ENCODE measurements at places on chromosomes 4 and X. TPM values are rescaled to one million over a fixed set of nuclear protein-coding genes. Genes with fewer than 3 reads are reported as not detected.

UGT2B17 gene
- not detected for total RNA-seq

AMBN gene
- not detected for total RNA-seq

HTN3 gene
- not detected for total RNA-seq

SMIM31 gene
- not detected for total RNA-seq

IGSF1 gene
- total RNA-seq = not detected

KDR gene
- 321 TPM for total RNA-seq

MEPE gene
- total RNA-seq = not detected

WNK3 gene
- total RNA-seq = 0.60 TPM

MAGEA9B gene
- total RNA-seq = not detected

RWDD4 gene
- 20.2 TPM for total RNA-seq

UGT2B7 gene
- 0.09 TPM for total RNA-seq

IL21 gene
- total RNA-seq = not detected

NPY2R gene
- total RNA-seq = not detected

GAGE13 gene
- total RNA-seq = not detected

RTL3 gene
- total RNA-seq = not detected

KIF4A gene
- total RNA-seq = 29.6 TPM

CLDN2 gene
- total RNA-seq = 0.17 TPM

SNX25 gene
- 61.8 TPM for total RNA-seq

FGG gene
- total RNA-seq = 0.19 TPM

ADH1C gene
- not detected for total RNA-seq

SPANXB1 gene
- total RNA-seq = not detected

PLXNA3 gene
- total RNA-seq = 9.0 TPM

AFM gene
- total RNA-seq = not detected

DACH2 gene
- total RNA-seq = not detected

VCX3B gene
- total RNA-seq = not detected

ASB12 gene
- not detected for total RNA-seq

MAGEE2 gene
- not detected for total RNA-seq

EOLA2 gene
- total RNA-seq = 21.3 TPM

CLGN gene
- total RNA-seq = 0.51 TPM

IL3RA gene
- total RNA-seq = 64.7 TPM

FRAS1 gene
- total RNA-seq = 1.7 TPM

SSX2B gene
- not detected for total RNA-seq

EDA gene
- 3.1 TPM for total RNA-seq

ANOS1 gene
- total RNA-seq = 0.47 TPM

KIAA1210 gene
- not detected for total RNA-seq

TTC29 gene
- not detected for total RNA-seq

ANXA5 gene
- 373 TPM for total RNA-seq

TCP11X2 gene
- not detected for total RNA-seq

RS1 gene
- total RNA-seq = not detected

FANCB gene
- 6.8 TPM for total RNA-seq

SPATA4 gene
- total RNA-seq = not detected

COX7B2 gene
- total RNA-seq = not detected

NEK1 gene
- total RNA-seq = 7.8 TPM

CPEB2 gene
- 14.9 TPM for total RNA-seq

GAGE12J gene
- total RNA-seq = not detected

KIT gene
- 12.9 TPM for total RNA-seq

OCIAD2 gene
- total RNA-seq = 43.1 TPM
